ENCODE measurements at places on chromosomes 7 and 10.

DNA sequence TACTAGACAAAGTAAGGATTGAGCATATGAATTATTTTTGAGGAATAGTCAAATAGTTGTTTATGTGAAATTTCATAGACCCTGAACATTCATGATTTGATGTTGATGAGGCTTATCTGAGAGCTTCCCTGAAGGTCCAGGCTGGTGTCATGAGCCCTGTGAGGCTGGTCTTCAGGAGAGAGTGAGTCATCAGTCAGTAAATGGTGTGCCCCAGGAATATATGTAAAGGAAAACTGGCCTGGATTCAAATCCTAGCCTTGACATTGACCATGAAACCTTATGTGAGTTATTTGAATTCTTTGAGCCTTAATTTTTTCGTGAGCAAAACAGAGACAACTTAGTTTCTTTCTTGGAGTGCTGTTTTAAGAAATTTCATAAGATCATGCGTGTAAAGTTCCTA lies 6.2 kb downstream of the TMEM236 start:
- H3K27me3 ChIP-seq = no peaks in the 10 kb centered on the region
- no peaks in the 10 kb centered on the region for H3K36me3 ChIP-seq
- no peak for DNase-seq
- H3K4me1 ChIP-seq = peaks cover 33% of the 10 kb centered on the region
- no peak overlapping the region for H3K4me3 ChIP-seq

DNA sequence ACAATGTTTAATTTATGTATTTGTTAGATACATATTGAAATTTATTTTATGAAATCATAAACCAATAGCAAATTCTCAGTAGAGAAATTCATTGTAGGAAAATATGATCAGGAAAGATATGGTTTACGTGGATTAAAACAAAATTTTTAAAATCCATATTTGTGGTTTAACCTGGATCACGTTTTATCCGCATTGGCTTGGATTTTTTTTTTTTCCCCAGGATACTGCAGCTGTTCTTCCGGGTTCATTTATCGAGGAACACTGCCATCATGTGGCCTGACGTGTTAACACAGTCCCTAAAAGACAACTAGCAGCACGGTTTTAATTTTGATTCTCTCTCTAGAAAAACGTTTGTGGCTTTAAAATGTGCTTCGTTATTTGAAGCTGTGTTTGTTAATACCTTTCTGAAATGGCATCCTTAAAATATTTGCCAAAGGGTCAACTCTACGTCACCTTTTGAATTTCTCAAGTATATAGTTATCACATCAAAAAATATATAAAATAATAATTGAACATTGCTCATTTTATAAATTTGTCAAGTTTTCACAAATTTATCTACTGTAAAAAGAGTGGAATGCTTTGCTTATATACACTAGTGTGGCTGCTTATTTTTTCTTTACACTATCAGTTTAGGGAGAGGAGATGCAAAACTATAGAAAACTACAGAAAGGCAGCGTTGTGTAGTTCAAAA lies 8.7 kb upstream of the ASB4 start:
- H3K4me1 ChIP-seq = peaks cover 12% of the 10 kb centered on the region
- no peak overlapping the region for H3K4me3 ChIP-seq
- no peak overlapping the region for H3K27ac ChIP-seq
- no peaks in the 10 kb centered on the region for H3K36me3 ChIP-seq
- H3K27me3 ChIP-seq = no peaks in the 10 kb centered on the region
- DNase-seq = peak; percentile 82

DNA sequence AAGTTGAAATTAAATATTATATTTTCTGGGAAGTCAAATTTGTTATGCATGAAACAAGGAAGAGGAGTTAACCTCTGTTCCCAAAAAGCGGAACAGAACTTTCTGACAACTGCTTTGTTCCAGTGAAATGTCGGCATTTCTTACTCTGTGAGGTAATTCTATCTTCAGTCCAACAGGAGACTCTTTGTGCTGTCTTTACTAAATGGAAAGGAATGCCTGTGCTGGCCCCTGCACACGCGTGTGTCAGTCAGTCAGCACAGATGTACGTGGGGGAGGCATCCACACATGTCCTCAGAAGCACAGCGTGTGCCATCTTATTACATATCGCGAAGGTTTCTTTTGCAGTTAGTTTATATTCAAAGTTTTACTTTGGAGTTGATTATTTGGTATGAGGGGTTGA lies 37.5 kb downstream of the NET1 start:
- no peaks in the 10 kb centered on the region for H3K27me3 ChIP-seq
- no peak for DNase-seq
- H3K27ac ChIP-seq = peak overlapping the region; percentile 62
- peaks cover 26% of the 10 kb centered on the region for H3K4me1 ChIP-seq
- H3K36me3 ChIP-seq = peaks cover 19% of the 10 kb centered on the region

- no peak overlapping the region for H3K4me3 ChIP-seq
- peak overlapping the region; percentile 10 for H3K27ac ChIP-seq
- peaks cover 59% of the 10 kb centered on the region for H3K4me1 ChIP-seq
- H3K27me3 ChIP-seq = no peaks in the 10 kb centered on the region
- no peaks in the 10 kb centered on the region for H3K36me3 ChIP-seq
Observed at GRCh38 chr10:88253622-88254021, 329.5 kb downstream of the RNLS start.

- H3K4me3 ChIP-seq = no peak overlapping the region
- no peak overlapping the region for H3K27ac ChIP-seq
- no peaks in the 10 kb centered on the region for H3K4me1 ChIP-seq
- no peaks in the 10 kb centered on the region for H3K36me3 ChIP-seq
- DNase-seq = peak; percentile 18
Observed at GRCh38 chr10:15725603-15726002, 5.9 kb upstream of the ITGA8 start.

GRCh38 chr7:24108906-24109376 lies 175.0 kb upstream of the NPY start:
- H3K27ac ChIP-seq = no peak overlapping the region
- H3K4me3 ChIP-seq = no peak overlapping the region
- H3K27me3 ChIP-seq = no peaks in the 10 kb centered on the region
- H3K36me3 ChIP-seq = no peaks in the 10 kb centered on the region
- DNase-seq = no peak

DNA sequence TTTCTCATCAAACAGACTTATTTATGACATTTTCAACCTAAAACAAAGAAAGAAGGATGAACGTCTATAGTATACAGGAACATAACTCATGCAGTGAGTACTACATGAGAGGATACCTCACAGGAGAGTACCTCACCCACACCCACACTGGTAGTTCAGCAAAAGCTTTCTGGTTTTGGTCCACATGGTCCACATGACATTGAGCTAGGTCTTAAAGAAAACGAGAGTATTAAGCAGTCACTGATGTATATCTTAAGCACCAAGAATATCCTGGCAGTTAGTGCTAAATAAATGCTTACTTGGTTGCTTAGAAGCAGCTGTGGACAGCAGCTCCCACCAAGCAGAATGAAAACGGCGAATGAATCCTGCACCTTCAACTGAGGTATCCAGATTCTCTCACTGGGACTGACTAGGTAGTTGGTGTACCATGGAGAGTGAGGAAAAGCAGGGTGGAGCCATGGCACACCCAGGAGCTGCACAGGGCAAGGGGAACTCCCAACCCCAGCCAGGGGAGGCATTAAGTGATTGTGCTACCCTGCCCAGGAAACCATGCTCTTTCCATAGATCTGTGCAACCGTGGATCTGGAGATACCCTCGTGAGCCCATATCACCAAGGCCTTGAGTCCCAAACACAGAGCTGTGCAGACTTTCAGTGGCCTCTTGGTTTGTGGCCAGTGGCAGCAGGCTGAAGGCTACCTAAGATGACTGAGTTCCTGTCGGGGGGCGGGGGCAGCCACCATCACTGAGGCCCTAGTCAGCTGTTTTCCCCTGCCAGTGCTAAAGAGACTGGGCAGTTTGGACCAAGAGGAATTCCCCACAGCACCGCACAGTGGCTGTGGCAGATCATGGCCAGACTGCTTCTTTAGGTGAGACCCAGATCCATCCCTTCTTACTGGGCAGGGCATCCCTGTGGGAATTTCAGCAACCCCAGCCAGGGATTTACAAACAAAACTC lies 143.4 kb downstream of the SGMS1 start:
- H3K36me3 ChIP-seq = no peaks in the 10 kb centered on the region
- no peak for DNase-seq
- no peaks in the 10 kb centered on the region for H3K4me1 ChIP-seq
- H3K27ac ChIP-seq = no peak overlapping the region
- H3K27me3 ChIP-seq = no peaks in the 10 kb centered on the region

DNA sequence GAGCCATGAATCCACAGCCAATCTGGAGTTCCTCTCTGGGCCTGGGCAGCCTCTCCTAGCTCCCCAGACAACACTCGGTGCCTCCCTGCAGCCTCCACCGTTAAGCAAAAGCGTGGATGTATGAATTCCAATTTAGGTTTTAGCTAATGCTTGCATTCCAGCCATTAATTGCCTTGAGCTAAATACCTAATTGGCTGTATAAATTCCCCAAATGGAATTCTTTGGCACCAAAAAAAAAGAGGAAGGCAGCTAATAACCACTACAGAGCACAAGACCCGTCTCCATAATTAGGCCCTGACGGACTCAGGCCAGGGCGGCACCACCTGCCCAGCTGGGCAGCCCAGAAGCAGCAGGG lies 140.5 kb downstream of the PTPRN2 start:
- H3K4me3 ChIP-seq = no peak overlapping the region
- H3K4me1 ChIP-seq = peaks cover 29% of the 10 kb centered on the region
- no peaks in the 10 kb centered on the region for H3K36me3 ChIP-seq
- H3K27me3 ChIP-seq = no peaks in the 10 kb centered on the region

DNA sequence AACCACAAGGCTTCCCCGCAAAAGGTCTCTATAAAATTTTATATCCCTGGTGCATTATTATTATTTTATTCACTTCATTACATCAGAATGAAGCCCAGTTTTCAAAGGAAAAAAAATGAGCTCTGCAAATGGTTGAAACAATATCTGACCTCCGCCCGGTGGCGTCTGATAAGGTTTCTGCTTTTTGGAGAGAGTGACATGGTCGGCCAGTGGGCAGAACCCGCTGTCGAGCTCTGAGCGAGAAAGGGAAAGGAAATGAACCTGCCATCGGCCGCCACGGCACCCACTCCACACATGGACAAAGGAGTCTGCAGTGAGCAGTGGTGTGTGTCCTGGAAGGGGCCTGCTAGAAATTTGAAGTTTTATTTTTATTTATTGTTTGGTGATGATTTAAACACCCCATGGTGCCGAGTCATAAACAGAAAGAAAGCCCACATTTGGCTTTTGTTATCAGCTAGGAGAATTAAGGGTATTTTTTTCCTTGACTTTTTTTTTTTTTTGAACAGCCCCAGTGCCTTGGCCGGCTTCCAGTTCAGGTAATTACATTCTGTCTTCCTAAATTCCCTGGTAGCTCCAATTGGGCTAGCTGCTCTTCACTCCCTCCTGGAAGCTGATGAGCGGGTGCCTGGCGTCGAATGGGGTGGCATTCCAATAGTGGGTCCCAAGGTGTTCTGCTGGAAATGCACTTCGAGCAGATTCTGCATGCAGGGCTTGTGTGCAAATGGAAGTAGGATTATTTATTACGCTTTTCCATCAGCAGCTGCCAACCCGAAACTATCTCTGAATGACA lies 149.4 kb upstream of the MKI67 start:
- no peaks in the 10 kb centered on the region for H3K4me1 ChIP-seq
- no peak for DNase-seq
- H3K27ac ChIP-seq = no peak overlapping the region

DNA sequence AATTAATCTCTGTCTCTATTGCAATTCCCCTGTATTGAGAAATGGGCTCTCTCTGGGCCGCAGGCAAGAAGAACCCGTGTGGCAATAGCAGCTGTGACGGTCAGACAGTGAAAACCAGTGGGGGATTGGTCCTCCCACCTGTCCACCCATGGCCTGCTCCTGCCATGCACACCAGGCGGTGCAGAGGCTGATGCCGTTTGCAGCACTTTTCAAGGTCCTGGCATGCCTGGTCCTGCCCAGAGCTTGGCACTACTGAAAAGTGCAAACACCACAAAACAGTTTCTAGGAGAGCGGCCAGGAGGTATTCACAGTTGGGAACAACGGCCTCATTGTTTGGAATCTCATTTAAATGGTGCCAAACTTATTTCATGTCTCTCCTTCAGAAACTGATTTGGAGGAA lies 41.5 kb downstream of the PSPH start:
- H3K27ac ChIP-seq = peak overlapping the region; percentile 79
- no peaks in the 10 kb centered on the region for H3K36me3 ChIP-seq
- peak; percentile 79 for DNase-seq

DNA sequence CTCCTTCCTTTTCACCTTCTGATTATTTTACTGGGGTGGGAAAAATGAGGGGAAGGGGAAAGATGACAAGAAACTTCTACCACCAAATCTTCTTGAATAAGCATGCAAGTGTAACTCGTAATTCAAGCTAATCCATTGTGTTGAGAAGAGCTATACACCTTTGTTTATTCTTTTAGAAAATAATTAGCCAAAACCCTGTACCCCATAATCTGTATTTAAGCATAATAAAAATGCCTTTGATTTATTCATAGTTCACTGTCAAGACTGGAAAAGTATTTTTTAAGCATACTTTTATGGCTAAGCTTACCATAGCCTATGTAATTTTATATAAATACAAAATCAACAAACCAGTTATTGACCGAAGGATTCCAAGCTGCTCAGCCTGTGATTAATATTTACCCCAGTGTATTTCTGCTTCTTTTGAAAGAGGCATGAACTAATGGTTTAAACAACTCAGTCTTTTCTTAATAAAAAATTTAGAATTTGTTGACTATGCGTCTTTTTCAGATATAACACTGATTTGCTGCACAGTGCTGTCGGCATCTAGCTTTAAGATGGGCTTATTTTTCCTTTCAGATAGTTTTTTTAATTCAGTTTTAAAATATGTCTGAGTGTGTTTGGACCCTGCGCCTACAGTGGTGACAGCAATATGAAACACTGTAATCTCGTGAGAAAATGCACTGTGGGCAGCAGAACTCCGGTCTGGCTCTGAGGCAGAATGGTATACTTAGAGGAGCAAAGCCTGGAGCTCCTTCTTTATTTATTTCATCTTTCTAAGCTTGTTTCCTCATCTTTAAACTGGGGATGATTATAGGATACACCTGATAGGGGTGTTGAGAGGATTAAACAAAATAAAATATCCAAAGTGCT lies 238.8 kb upstream of the LRGUK start:
- no peaks in the 10 kb centered on the region for H3K27me3 ChIP-seq
- H3K27ac ChIP-seq = peak overlapping the region; percentile 25
- H3K4me1 ChIP-seq = peaks cover 17% of the 10 kb centered on the region
- DNase-seq = no peak

DNA sequence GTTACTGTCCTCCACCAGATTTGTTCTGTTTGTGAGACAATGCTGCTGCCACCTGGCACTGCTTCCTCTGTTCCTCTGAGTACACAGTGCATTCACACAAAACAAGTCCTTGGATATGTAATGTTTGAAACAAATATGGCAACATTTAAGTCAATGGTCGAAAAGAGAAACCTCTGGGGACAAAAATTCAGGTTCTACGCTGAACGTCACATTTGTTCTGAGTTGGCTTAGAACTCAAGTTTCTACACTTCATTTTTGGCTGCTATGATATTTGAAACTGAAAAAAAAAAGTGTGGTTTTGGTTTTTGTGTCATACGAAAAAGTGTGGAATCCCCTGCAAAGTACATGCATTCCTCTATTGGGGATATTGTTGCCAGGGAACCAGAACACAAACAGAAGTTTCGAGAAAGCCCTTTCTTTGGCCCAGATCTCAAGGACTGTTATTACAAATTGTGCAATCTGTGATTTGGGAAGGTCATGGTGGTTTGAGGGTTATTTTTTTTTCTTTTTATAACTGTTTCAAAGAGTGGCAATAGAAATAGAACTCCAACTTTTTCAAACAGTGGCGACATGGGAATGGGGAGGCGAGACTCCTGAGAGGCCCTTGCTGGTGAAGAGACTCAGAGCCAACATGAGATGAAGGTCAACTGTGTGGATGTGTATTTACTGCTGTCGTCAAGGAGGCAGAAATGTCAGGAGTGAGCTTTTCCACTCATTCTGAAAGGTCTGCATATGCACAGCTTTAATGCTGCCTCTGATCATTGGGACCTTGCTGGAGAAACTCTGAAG lies 127.5 kb downstream of the CUBN start:
- DNase-seq = no peak
- no peaks in the 10 kb centered on the region for H3K27me3 ChIP-seq
- H3K4me1 ChIP-seq = no peaks in the 10 kb centered on the region
- H3K27ac ChIP-seq = no peak overlapping the region
- H3K36me3 ChIP-seq = no peaks in the 10 kb centered on the region
- H3K4me3 ChIP-seq = no peak overlapping the region

Measured in body of pancreas (tissue), 4 donors.